ENCODE measurements at places on chromosomes 5 and 9. TPM values are rescaled to one million over a fixed set of nuclear protein-coding genes. Genes with fewer than 3 reads are reported as not detected.

SLC1A3 gene
- not detected for total RNA-seq

C9 gene
- not detected for total RNA-seq

SLC36A3 gene
- total RNA-seq = not detected

GRCh38 chr9:35698231-35698630 is 8.5 kb upstream of the TPM2 start:
- no peak for DNase-seq

GRCh38 chr5:93088592-93089389 is 492.2 kb downstream of the NR2F1-AS1 start:
- DNase-seq = no peak

DNA sequence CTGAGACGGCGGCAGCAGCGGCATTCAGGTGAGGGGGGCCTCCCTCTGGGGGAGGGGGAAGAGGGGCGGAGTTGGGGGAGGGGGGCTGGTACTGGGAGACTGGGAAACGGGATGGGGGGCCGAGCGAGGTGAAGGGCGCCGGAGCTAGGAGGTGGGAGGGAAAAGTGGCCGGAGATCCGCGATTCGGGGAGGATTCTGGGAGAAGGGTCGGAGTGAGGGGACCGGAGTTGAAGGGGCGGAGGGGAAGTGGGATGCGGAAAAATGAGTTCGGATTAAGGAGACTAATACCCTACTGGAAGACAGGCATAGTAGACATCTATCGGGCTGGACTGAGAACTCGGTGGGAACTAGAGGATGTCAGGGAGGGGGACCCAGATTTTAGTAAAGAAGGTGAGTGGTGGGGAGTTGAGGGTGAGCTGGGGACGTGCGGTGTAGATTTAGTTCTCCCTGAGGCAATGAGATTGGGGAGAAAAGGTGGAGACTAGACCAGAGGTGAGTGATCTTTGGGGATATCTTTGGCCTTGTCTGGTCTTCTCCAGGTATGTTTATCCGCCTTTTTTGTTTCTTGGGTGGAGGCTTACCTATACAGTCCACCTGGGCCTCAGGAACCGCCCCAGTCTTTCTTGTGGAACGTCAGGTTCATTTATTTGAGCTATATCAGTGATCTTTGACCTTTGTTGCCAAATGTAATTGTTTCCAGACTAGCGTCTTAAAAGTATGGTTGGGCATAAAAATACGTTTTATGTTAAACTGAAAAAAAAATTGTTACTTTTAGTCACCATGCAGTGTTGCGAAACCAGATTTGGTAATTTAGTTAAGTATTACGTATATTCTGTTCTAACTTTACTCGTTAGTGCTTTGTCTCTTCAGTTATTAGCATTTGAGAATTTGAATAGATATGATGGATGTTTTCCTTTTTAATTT is 632 bp downstream of the UBAP1 start:
- DNase-seq = peak; percentile 33

GRCh38 chr5:142202282-142202681 is 93.7 kb downstream of the NDFIP1 start:
- DNase-seq = no peak

- DNase-seq = no peak
These were observed 115.8 kb upstream of the SLC25A48 start for GRCh38 chr5:135718651-135719050.
